ENCODE measurements at places on chromosomes 6 and 20.

DNA sequence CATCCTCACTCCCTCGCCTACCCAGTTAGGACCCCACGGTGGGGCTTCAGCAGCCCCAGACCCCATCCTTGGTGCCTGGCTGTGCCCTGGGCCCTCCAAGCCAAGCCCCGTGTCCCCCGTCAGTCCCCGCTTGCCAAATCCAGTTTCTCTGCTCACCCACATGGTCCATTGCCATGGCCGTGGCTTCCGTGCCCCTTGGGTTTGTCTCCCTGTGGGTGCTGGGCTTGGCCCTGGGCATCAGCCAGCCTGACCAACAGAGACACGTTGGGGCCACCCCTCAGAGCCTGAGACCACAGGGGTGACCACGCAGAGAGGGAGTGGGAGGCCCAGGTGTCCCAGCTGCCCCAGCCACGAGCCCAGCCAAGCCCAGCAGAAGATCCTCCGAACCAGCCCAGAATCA is 7.7 kb downstream of the SS18L1 start:
- DNase-seq: no peak

GRCh38 chr6:40355532-40355931 is 231.6 kb downstream of the LRFN2 start:
- DNase-seq: no peak

DNA sequence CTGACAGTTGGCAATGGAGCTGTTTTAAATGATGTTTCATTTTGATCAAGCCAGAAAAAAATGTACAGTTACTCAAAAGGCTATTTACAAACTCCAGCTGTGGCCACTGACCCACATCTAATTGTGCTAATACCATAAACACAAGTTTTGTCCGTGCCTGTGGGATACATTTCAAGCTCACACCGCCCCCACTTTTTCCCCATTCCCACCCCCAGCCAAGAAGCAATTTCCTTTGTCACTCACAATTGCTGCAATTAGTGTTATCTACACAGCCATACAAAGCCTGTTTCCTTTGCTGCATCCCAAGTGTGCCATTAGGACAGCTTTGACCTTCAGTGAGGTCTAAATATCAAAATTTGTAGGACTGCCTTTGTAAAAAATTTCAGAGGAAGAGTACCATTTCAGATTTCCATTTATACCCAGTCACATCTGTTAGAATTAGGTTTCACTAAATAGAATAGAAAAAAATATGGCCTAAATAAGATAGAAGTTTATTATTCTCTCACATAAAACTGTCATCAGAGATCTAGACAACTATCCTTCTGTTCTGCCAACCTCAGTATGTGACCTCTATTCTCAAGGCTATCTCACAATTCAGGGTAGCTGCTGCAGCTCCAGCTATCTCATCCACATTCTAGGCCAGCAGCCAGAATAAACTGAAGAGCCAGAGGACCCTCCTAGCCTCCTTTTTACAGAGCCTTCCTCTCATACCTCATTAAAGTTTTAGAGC is 202.6 kb downstream of the NFATC2 start:
- DNase-seq: no peak

GRCh38 chr20:17457588-17458190 is 73.5 kb downstream of the BFSP1 start:
- no peak for DNase-seq

DNA sequence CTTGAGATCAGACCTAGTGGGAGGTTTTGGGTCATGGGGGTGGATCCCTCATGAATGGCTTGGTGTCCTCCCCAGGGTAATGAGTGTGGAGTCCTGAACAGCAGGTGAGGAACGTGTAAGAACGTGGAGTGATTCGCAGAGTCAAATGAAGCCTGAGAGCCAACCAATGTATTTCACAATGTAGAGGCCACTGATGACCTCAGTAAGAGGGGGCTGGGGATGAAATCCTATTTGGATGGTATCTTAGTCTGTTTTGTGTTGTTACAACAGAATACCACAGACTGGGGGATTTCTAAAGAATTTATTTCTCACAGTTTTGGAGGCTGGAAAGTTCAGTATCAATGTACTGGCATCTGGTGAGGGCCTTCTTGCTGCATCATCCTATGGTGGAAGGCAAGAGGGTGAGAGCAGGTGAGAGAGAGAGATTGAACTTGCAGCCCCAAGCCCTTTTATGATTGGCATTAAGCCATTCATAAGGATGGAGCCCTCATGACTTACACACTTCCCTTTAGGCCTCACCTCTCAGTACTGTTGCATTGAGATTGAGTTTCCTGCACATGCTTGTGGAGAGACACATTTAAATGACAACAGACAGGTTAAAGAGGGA is 47.3 kb upstream of the HIVEP1 start:
- DNase-seq: no peak

- DNase-seq: no peak
These were observed 5.9 kb downstream of the DLL1 start for GRCh38 chr6:170284866-170285469.

- DNase-seq: no peak
These were observed 180.5 kb downstream of the JARID2 start for GRCh38 chr6:15426395-15426794.

Data from NCI-H510A (cell line).